ENCODE measurements at places on chromosomes 6 and 20.

DNA sequence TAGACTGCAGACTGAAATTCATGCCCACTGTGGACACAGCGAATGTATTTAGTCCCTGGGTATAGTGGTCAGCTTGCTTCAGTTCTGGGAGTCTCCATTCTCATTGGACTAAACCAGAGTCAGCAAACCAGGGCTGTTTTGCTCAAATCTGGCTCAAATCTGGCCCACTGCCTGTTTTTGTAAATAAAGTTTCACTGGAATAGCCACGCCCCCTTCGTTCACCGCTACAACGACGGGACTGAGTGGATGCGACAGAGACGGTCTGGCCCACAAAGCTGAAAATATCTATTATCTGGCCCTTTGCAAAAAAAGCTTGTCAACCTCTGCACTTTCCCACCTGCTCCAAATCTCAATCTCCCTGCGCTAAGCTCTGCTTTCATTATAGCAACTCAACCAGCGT is 135.4 kb downstream of the BMP7 start:
- DNase-seq: no peak

- DNase-seq: no peak
Measured at GRCh38 chr6:4802312-4802935, 26.2 kb downstream of the CDYL start.

DNA sequence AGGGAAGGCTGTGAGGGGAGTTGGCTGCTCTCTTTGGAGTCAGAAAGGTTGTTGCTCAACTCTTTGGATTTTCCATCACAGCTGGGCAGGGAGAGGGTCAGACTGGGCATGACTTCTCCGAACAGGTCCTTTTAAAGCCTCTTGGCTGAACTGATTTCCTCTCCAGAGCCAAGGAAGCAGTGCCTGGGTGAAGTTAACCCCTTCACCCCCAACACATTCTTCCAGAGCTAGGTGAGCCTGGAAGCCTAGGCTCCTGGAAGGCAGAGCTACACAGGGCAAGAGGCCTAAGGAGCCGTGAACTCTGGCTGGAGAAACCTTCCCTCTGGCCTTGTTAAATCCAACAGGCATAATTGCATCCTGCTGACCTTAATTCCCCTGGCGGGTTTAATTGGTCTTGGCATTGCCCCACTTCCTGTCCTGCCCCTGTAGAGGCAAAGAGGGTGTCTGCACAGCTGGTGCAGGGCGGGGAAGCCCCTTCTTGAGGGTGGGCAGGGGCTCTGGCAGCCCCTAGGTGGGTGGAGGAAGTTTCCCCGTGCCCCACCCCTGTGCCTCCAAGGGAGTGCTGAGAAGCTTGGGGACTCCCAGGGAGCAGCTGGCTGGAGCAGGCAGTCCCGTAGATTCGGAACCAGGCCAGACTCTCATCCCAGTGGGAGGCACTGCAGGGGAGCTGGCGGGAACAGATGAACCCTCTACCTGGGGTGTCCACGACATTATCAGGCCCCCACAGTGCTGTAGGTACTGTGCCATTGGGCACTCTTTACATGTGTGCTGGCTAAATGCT is 3.6 kb upstream of the MYLK2 start:
- DNase-seq: no peak

DNA sequence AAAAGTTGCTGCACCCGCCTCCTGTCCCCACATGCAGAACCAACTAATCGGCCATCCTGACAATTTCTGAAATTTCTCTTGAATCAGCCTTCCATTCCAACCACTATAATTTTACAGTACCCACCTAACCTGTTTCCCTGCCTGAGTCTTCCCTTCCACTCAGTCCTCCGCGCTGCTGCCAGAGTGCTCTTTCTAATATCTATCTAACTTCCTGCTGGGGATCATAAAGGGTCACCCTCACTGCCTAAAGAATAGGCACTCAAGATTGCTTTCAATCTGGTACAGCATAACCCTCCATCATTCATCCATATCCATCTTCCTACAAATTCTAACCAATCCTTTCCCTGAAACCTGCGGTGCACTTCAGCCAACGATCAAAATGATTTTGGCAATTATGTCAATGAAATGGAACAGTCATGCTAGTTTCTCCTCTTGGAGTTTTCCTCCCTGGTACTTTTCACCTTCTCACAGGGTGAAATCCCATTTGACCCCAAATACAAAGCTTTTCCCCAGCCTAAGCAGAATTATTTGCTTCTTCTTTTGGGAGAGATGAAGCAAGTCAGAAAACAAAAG is 117.5 kb upstream of the BEND6 start:
- no peak for DNase-seq

- DNase-seq: no peak
Measured at GRCh38 chr6:34276881-34277762, 28.3 kb upstream of the SMIM29 start.

DNA sequence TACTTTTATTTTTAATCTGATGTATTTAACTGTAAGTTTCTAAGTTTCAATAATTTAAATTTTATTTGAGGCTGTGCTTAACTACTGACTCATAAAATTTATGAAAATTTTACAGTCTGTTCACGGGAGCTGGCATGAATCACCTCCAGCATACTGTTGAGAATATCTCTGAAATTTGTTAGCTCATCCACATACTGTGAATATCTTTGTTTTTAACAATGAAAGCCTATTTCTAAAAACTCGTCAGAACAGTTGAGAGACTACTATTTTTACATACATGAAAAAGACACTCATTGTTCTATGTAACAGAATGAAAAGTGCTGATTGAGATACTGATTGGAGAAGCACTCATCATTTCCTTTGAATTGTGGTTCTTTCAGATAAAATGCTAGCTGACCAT is 749.3 kb downstream of the TENT5A start:
- peak; percentile 6 for DNase-seq

DNA sequence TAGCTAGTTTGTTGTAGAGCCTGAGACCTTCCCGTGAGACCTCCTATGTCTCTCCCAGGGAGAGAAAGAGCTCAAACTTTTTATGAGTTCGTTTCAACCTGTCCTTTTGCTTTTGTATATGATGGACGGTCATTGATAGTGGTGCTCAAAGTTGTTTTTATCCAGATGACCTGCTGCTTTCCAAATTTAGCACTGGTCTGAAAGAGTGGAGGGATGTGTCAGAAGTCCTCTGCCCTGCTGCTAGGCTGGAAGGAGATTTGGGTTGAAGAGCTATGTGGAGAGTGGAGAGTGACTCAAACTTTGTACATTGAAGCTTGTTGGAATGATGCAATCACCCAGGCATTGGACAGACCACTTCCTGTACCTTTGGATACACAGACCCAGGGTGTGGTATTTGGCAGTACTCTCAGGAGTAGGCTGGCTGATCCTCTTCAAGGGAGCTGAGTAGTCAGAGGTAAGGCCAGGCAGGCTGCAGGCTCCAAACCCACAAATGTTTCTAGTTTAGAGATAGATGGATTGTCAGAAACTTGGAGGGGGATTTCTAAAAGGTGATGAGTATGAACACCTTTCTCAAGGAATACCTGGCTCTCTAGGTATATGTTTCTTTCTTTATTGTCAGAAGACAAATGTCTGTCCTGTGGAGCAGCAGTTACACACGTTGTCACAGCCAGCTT is 49.4 kb upstream of the RREB1 start:
- peak; percentile 87 for DNase-seq

DNA sequence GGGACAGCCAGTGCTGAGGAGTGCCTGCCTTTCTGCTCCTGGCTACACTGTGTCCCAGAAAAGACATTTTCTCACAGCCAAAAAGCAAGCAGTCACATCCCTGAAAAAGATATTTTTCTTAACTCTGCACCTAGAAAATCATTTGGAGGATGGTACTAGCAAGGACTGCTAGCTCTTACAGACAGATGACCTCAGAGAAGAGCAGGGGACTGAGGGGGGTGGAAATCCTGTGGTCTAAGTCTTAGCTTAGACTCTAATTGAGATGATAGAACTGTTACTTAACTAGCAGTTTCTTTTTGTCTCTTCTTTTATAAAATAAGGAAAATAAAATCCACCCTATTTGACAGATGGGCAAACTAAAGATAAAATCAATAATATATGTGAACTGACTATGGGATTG is 152.8 kb downstream of the TMEM200A start:
- no peak for DNase-seq

- no peak for DNase-seq
Measured at GRCh38 chr6:63816982-63817436, 181.4 kb downstream of the PHF3 start.

- DNase-seq: no peak
Measured at GRCh38 chr20:9928955-9929354, 90.1 kb upstream of the PAK5 start.

DNA sequence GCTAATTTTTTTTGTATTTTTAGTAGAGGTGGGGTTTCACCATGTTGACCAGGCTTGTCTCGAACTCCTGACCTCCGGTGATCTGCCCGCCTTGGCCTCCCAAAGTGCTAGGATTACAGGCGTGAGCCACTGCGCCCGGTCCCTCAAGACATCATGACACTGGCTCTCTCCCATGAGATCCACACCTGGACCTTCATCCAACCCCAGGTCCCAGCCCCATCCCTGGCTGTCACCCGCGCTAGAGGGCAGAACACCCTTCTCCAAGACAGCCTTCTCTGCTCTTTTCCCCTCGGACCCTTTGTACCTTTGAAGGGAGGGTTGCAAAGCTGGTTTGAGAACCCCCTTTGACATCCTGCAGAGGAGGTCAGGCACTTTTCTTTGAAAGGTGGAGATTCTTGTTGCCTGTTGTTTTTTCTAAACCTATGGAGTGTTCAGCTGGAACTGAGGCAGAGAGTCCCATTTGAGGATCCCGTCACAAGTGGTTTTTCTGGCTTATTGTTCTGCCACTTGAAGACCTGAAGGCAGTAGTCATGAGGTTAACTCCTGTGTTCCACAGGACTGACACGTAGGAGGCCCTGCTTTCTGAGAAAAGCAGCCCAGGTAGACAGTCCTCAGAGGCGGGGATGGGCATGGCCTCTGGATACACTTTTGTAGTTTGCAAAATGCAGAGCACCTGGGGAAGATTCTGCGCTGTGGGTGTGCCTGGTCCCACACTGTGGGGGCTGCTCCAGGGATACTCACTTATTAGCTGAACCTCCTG is 171.1 kb upstream of the SNX9 start:
- DNase-seq: no peak

GRCh38 chr6:163165922-163166321 is 248.6 kb upstream of the QKI start:
- DNase-seq: no peak

DNA sequence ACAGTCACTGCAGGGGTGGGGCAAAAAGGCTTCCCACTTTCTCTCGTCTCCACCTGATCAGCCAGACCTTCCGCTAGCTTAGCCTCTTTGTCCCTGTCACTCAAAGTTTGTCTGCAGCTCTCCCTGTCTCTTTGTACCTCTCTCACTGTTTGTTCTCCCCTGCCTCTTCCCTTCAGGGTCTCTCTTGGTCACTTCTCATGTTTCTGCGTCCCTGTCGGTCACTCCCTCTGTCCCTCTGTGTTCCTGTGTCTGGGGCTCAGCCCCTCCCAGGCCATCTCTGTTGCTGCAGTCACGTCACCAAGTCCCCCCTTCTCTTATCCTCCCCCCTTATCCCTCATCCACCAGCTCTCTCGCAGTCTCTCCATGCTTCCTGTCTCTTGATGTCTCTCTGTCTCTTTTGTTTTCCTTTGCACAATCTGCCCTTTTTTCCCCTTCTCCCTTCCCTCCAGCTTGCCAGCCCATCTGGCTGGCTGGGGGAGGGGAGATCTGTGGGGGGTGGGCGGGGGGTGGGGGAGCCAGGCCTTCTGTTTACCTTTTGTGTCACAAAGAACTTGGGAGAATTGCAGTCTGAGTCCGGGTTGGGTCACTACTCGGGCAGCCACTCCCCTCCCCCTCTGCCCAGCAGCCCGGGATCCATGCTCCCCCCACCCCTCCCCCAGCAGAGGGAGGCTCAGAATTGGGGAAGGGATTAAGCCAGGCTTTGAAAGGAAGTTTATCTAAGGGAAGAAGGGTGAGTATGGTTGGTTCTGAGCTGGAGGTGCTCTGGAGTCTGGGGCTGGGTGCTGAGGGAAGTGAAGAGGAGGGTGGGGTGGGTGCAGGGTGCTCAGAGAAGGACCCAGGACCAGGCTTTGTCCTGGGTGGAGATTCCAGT is 32.3 kb downstream of the FOXP4 start:
- DNase-seq: no peak

- no peak for DNase-seq
Measured at GRCh38 chr6:79261666-79262065, 27.2 kb upstream of the HMGN3 start.

- DNase-seq: no peak
Measured at GRCh38 chr20:4011226-4011975, 4.0 kb downstream of the RNF24 start.

DNA sequence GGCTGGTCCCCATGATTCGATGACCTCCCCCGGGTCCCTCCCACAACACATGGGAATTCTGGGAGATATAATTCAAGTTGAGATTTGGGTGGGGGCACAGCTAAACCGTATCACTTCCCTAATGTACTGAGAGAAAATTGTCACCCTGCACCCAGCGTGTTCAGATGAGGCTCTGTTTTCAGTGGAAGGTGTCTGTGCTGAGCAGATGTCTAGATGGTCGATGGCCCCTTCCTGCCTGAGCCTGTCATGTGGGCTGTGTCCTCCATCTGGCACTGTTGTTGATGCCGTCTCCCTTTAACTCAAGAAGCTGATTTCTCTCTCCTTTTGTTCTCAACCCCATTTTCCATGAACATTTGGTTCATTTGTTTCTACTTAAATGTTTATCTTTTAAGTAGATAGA is 37.0 kb downstream of the TMEM181 start:
- no peak for DNase-seq

DNA sequence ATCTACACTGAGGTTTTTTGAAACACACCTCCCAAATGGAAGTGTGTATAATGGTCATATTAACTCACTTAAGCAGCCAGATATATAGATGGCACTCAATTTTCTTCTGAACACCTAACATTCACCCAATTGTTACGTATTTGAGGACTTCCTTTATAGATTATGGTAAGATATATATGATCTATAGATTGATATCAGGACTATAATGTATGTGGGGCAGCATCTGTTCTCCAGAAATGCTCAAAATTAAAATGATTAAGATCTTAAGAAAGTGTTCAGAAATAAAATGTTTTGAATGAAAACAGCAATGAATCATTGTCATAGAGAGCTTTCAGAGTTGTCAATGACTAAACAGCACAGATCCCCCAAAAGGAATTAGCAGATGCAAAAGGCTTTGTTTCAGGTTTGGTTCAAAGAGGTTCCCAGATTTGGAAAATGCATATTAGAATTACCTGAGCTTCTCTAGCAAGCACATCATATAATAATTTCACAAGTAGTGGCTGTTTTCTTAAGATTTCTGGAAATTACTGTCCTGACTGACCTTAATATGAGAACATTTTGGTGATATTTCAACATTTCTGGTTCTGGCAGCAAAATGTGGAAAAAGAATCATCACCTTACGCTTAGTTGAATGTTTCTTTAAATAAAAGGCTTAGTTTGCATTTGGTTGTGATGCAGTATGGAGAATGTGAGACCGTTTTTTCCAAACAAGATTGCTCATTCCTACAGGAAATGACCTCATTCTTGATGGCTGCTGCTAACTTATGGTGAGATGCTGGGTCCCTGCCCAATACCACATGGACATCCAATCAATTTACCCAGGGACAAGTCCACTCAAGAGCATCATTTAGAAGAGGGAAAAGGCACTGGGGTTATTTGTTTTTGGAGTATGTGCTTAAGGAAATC is 31.5 kb downstream of the TRAF3IP2 start:
- no peak for DNase-seq

- no peak for DNase-seq
Measured at GRCh38 chr20:12531626-12532025, 477.1 kb upstream of the SPTLC3 start.

GRCh38 chr6:73309785-73310502 is 44.1 kb downstream of the DPPA5 start:
- DNase-seq: no peak

GRCh38 chr20:40335437-40335836 is 353.6 kb downstream of the MAFB start:
- no peak for DNase-seq

- DNase-seq: peak; percentile 71
Measured at GRCh38 chr20:50292591-50293283, 102.1 kb downstream of the CEBPB start.

GRCh38 chr6:3798055-3798919 is 46.8 kb upstream of the PXDC1 start:
- no peak for DNase-seq
